ENCODE measurements at places on chromosomes 6 and 20. TPM values are rescaled to one million over a fixed set of nuclear protein-coding genes. Genes with fewer than 3 reads are reported as not detected.
A peak's percentile ranks its signal among the peaks of the same experiment; 100 is the strongest.

HLA-DQB1 gene
- 6.6 TPM for total RNA-seq

F13A1 gene
- total RNA-seq = 3.6 TPM

GRCh38 chr20:49712996-49713752 lies 504 bp downstream of the B4GALT5 start:
- DNase-seq = peak; percentile 57

PRR18 gene
- 0.13 TPM for total RNA-seq

- no peak for DNase-seq
These were observed 152.9 kb downstream of the INSM1 start for GRCh38 chr20:20520776-20521175.
